ENCODE measurements at places on chromosomes 16 and 17. TPM values are rescaled to one million over a fixed set of nuclear protein-coding genes. Genes with fewer than 3 reads are reported as not detected.

MT1E gene
- 191 TPM for polyA plus RNA-seq

EFNB3 gene
- 2.3 TPM for polyA plus RNA-seq

TAT gene
- not detected for polyA plus RNA-seq

TOP2A gene
- 0.82 TPM for polyA plus RNA-seq

KRTAP9-4 gene
- not detected for polyA plus RNA-seq

ANKRD13B gene
- 2.8 TPM for polyA plus RNA-seq

DRC3 gene
- polyA plus RNA-seq = 8.6 TPM

CDH1 gene
- polyA plus RNA-seq = 47.0 TPM

Data from kidney (tissue), 22 donors.